ENCODE measurements at places on chromosomes 3 and 15. TPM values are rescaled to one million over a fixed set of nuclear protein-coding genes. Genes with fewer than 3 reads are reported as not detected.

DNA sequence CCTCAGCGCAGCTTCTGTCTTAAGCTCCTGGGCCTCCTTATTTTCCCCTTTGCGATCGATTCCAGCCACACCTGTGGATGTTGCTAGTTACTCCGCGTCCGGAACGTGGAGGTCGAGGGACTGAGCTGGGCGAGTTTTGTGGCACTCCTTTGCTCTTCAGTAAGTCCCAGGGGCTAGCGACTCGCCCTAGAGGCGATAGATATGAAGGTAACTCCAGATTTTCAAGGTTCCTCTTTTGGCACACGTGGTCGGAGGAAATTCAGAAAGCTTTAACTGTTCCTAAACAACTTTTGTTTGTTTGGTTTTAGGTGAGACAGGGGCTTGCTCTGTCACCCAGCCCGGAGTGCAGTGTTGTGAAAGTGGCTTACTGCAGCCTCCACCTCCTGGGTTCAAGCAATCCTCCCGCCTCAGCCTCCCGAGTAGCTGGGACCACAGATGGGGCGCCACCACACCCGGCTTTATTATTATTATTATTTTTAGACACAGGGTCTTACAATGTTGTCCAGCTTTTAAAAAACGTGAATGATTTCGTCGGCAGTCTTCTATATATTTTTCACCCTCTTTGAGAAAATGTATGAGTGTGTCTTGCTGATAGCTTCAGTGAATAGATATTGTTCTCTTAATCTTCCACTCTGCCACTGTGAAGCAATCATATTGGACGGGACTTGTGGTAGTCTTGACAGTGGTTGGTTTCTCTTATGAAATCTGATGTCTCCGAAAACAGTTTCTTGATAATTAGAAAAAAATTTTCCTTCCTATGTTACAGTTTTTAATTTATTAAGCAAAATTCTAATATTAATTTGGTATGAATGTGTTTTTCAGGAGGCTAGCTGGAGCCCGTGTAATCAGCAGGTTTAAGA lies 785 bp downstream of the MFSD1 start:
- DNase-seq, result no peak

DNA sequence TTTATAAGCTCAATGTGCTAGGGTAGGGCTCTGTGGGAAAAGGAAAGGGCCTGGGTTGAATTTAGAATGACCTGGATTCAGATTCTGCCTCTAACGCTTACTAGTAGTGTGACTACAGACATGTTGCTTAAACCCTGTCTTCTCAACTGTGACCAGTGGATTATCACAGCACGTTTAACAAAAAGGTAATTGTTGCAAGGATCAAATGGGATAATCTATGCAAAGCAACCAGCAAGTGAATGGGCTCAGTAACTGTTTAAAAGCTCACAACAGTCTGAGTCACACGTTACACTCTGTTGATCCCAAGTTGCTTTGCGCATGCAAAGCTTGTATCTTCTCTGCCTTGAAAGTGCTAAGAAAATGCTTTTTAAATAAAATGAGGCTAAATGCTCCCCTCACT lies 236.5 kb downstream of the IL20RB start:
- no peak for DNase-seq

GRCh38 chr3:112030901-112031300 lies 3.6 kb upstream of the TMPRSS7 start:
- DNase-seq, result no peak

GRCh38 chr3:116601206-116601605 lies 108.4 kb upstream of the TUSC7 start:
- DNase-seq, result no peak

DNA sequence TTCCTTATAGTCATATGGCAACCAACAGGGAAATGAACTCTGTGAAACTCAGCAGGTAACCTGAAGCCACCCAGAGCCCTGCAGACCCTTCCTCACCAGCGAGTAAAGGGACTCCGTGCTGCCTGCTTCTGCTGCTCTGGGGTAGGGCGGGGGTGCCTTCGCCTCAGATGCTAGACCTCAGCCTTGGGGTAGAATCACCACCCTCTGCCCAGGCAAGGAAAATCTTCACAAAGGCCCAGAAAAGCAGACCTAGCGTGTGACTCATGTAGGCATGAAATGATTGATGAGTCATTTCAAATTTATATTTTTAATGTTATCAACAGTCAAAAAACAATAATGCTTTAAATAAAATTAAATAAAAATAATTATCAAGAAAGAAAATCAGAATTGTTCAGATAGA lies 6.6 kb downstream of the STIMATE start:
- DNase-seq, result no peak

- DNase-seq, result no peak
Measured at GRCh38 chr3:184577546-184577945, 16.0 kb downstream of the EPHB3 start.

MCCC1 gene
- 14.1 TPM for total RNA-seq

- DNase-seq, result no peak
Measured at GRCh38 chr3:28399206-28399605, 50.6 kb upstream of the AZI2 start.

LSAMP gene
- not detected for total RNA-seq

DNA sequence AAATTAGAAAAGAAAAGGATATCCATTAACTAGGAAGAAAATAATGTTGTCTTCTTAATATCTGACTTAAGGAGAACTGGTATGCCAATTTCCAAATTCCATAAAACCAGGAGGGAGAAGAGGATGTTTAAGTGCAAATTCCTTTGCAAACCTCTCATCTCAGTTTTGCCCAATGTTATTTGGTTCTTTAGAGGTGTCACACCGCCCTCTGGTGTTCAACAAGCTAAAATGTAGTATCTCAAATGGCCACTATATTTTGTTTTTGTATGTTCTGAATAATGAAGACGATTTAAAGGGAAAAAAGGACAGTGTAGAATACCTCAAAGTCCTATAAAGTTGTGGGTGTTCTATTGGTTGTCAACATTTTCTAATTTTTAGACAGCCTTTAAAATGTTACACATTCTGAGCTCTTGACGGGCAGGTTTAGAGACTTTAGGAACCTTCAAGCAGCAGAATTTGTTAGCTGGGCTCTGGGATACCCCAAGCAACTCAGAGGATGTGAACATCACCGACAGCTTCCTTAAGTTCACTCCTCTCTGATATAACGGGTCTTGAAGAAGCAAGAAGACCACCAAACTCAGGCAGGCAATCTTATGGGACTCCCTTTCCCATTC lies 458.3 kb downstream of the MFSD1 start:
- DNase-seq, result peak; percentile 74

- DNase-seq, result no peak
Measured at GRCh38 chr3:76063019-76063418, 277.7 kb upstream of the ZNF717 start.

DNA sequence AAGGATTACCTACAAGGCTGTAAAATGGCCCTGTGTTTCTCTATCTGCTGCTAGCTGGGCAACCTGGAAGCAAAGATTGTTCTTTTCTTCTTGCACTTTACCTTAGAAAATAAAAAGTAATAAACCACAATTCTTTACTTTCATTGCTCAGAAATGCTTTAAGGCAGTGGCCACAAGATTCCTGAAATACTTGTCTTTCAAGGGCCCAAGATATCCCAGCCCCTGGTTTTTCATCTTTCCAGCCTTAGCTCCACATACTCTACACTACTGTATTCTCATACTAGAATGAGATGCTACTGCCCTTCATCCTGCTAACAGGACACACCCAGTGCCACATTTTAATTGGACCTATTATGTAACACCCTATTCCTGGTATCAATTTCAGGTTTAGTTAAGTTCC lies 78.9 kb downstream of the GTF2E1 start:
- no peak for DNase-seq

CCDC14 gene
- total RNA-seq, result 34.8 TPM

DNA sequence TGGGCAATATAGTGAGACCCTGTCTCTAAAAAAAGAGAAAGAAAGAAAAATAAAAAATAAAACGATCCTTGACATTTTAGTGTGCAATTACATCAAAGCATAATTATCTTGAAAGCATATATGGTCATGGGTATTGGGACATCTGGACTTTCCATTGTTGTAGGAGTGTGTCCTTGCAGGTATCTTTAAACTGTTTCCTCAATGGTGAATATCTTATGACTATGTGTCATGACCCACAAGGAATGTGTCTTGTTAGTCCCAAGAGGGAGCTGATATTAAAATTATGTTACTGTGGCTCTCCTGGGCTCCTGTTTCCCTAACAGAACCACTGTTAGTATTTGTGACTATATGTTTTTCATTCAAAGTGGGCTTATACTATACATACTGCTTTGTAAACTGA lies 26.6 kb downstream of the EIF1B start:
- no peak for DNase-seq

KLHL40 gene
- not detected for total RNA-seq

DNA sequence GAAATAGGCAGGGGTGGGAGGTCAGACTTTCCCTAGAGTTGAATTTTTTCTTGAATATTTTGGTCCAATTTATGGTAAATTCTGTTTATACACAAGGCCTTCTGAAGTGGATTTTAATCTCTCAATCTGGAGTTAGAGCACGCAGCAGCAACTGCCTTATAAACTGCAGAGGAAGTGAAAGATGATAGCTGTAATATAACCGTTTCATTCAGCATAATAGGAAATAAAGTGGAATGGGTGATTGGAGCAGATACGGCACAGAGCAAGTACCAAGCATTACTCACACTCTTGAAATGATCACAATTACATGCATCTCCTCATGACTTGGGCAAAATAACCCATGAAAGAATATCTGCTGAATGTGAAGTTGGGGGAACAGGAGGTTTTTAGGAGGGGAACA lies 106.8 kb downstream of the ARRDC4 start:
- peak; percentile 91 for DNase-seq

GRCh38 chr3:196168808-196169391 lies 42.3 kb downstream of the ZDHHC19 start:
- DNase-seq, result no peak

MORC1 gene
- total RNA-seq, result not detected

GRCh38 chr15:53576841-53577240 lies 182.6 kb downstream of the WDR72 start:
- DNase-seq, result no peak

RGMA gene
- not detected for total RNA-seq

DNA sequence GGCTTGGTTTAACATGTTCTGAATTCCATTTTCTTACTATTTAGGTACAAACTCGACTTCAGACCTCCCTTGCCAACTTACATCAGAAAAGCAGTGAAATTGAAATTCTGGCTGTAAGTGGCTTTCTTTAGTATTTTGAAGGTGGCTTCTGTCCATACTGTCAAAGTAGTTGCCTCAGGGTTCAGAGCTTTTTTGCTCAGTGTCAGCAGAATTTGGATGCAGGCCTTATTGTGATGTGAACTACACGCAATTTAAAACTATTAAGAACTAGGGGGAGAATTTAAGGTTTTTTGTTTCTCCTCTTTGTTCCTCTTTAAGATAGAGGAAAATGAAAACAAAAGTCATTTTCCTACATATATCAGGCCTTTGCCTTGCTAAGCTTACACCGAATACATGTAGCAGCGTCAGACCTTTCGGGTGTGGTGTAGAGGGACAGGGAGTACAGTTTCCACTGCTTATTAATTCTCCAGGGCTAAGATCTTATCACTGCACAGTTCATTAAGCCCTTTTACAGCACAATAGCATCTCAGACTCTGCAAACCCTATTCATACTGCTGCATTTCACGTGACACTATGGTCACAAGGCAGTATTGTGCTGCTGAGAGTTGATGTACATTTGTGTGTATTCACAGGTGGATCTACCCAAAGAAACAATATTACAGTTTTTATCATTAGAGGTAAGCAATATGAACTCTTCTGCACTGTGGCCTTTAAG lies 6.7 kb downstream of the SRP14 start:
- no peak for DNase-seq

- DNase-seq, result no peak
Measured at GRCh38 chr15:91530956-91531582, 322.4 kb upstream of the SLCO3A1 start.

- no peak for DNase-seq
Measured at GRCh38 chr3:188722963-188723362, 448.8 kb upstream of the TPRG1 start.

GLDN gene
- not detected for total RNA-seq

- no peak for DNase-seq
Measured at GRCh38 chr15:73940061-73940981, 14.1 kb downstream of the LOXL1 start.

P2RY12 gene
- total RNA-seq, result not detected

DUOX2 gene
- not detected for total RNA-seq

Measured in HFFc6 (cell line).